ENCODE measurements at places on chromosomes 7 and 10.

- peaks cover 18% of the 10 kb centered on the region for H3K4me1 ChIP-seq
- no peaks in the 10 kb centered on the region for H3K27me3 ChIP-seq
- H3K36me3 ChIP-seq: peaks cover 6% of the 10 kb centered on the region
Measured at GRCh38 chr7:92751902-92752901, 84.2 kb downstream of the CDK6 start.

GRCh38 chr7:79403879-79404278, 49.6 kb downstream of the MAGI2 start:
- no peaks in the 10 kb centered on the region for H3K36me3 ChIP-seq
- H3K4me3 ChIP-seq: no peak overlapping the region
- H3K4me1 ChIP-seq: no peaks in the 10 kb centered on the region
- DNase-seq: no peak

- no peak overlapping the region for H3K27ac ChIP-seq
- no peaks in the 10 kb centered on the region for H3K36me3 ChIP-seq
- no peaks in the 10 kb centered on the region for H3K27me3 ChIP-seq
- H3K4me1 ChIP-seq: peaks cover 14% of the 10 kb centered on the region
Measured at GRCh38 chr7:29859104-29859503, 52.8 kb downstream of the WIPF3 start.

- peaks cover 8% of the 10 kb centered on the region for H3K36me3 ChIP-seq
- peaks cover 3% of the 10 kb centered on the region for H3K4me1 ChIP-seq
- DNase-seq: no peak
Measured at GRCh38 chr7:29502133-29502532, 61.5 kb upstream of the PRR15 start.

DNA sequence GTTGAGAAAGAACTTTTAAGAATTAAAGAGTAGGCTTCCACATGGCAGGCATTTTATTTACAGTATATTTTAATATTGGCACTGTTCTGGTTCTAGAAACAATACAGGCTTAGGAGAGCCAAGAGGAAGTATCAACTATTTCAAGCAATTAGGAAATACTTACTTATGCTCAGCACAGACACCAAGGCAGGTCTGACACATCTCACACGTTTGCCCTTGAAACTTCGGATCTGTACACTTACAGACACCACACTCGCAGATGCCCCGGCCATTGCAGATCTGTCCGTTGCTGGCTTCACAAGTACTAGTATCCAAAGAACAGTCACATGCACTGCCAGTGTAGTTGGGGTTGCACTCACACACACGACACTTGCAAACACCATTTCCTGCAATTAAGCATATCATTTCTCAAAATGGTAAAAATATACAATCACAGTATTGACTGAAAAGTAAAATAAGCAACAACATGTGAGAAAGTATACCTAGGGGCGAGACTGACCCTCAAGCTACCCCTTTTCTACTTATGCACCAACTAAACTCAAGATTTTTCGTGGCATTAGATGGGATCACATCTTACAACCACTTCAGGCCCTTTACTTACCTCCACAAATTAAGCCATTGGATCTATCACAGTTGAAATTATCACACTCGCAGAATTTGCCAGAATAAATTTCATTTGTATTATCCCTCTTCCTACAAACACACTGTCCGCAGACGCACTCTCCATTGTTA, 46.6 kb downstream of the ITGB1 start:
- H3K4me1 ChIP-seq: no peaks in the 10 kb centered on the region
- no peaks in the 10 kb centered on the region for H3K27me3 ChIP-seq
- H3K4me3 ChIP-seq: no peak overlapping the region
- peaks cover 57% of the 10 kb centered on the region for H3K36me3 ChIP-seq
- H3K27ac ChIP-seq: no peak overlapping the region

GRCh38 chr7:136062625-136063325, 85.6 kb upstream of the MTPN start:
- H3K27ac ChIP-seq: no peak overlapping the region
- H3K27me3 ChIP-seq: no peaks in the 10 kb centered on the region
- no peaks in the 10 kb centered on the region for H3K36me3 ChIP-seq
- H3K4me1 ChIP-seq: peaks cover 17% of the 10 kb centered on the region
- no peak overlapping the region for H3K4me3 ChIP-seq

- H3K27ac ChIP-seq: no peak overlapping the region
- H3K27me3 ChIP-seq: peaks cover 13% of the 10 kb centered on the region
- H3K4me1 ChIP-seq: peaks cover 1% of the 10 kb centered on the region
- DNase-seq: no peak
- H3K4me3 ChIP-seq: no peak overlapping the region
- no peaks in the 10 kb centered on the region for H3K36me3 ChIP-seq
Measured at GRCh38 chr10:126352453-126352852, 35.8 kb downstream of the ADAM12 start.

- no peak overlapping the region for H3K27ac ChIP-seq
- H3K4me3 ChIP-seq: no peak overlapping the region
- H3K27me3 ChIP-seq: peaks cover 53% of the 10 kb centered on the region
- H3K4me1 ChIP-seq: no peaks in the 10 kb centered on the region
Measured at GRCh38 chr10:129769381-129770116, 194.5 kb downstream of the EBF3 start.

DNA sequence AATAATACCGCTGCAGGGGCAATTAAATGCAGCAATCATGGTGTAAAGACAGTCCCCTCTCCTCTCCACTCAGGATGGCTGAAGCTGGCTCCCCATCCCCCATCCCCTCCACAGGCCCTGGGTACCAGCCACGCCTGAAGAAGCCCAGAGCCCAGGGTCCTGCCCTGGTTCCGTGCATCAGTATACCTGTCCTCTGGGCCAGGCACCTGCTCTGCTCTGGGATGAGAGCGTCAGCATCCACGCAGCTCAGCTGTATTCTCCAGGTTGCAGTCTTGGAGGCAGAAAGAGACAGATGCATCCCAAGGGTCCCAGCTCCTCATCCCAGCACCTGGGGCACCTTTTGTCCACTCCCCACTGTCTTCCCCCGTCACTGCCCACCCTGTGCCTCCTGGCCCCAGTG, 233.8 kb downstream of the TCERG1L start:
- peaks cover 13% of the 10 kb centered on the region for H3K27me3 ChIP-seq
- H3K27ac ChIP-seq: no peak overlapping the region
- no peaks in the 10 kb centered on the region for H3K36me3 ChIP-seq
- no peaks in the 10 kb centered on the region for H3K4me1 ChIP-seq
- no peak overlapping the region for H3K4me3 ChIP-seq
- no peak for DNase-seq

DNA sequence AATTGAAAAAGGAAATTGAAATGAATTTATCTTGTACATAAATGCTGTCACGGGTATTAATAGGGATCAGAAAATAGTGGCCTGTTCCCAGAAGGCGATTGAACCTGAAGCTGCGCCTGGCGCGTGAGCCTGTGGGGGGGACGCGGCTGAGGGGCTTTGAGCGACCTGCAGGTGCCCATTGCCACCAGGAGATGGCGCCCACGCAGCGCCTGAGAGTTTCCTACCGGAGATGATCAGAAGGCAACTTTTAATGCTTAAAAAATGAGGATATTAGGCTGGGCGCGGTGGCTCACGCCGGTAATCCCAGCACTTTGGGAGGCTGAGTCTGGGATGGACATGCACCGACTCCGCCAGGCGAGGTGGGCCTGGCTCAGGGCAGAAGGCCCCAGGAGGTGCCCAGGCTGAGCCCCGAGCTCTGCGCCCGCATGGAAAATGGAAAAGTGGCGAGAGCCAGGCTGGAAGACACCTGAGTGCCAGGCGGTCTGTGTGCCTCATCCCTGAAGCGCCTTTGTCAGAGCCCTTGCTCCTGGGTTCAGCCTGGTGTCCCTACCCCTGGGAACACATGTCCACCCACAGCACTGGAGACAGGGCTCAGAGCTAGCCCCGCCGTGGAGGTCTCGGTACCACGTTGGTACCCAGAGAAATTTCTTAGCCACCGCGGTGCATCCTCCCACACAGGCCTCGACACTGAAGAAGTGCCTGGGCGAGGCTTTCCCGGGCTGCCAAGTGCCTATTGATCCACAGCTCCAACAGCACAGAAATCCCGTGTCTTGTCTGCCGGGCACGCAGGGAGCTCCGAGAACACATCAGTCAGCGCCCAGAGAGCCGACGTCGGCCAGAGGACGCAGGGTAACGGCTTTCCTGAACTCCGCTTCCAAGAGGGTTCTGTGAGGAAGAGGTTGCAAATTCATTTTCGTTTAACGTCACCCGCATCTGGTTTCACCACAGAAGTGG, 117.4 kb downstream of the INPP5A start:
- no peak overlapping the region for H3K27ac ChIP-seq
- no peak overlapping the region for H3K4me3 ChIP-seq
- peak; percentile 69 for DNase-seq

- H3K27ac ChIP-seq: no peak overlapping the region
- no peaks in the 10 kb centered on the region for H3K4me1 ChIP-seq
- no peak overlapping the region for H3K4me3 ChIP-seq
- DNase-seq: no peak
- peaks cover 3% of the 10 kb centered on the region for H3K27me3 ChIP-seq
Measured at GRCh38 chr7:48337012-48337621, 165.9 kb downstream of the ABCA13 start.

DNA sequence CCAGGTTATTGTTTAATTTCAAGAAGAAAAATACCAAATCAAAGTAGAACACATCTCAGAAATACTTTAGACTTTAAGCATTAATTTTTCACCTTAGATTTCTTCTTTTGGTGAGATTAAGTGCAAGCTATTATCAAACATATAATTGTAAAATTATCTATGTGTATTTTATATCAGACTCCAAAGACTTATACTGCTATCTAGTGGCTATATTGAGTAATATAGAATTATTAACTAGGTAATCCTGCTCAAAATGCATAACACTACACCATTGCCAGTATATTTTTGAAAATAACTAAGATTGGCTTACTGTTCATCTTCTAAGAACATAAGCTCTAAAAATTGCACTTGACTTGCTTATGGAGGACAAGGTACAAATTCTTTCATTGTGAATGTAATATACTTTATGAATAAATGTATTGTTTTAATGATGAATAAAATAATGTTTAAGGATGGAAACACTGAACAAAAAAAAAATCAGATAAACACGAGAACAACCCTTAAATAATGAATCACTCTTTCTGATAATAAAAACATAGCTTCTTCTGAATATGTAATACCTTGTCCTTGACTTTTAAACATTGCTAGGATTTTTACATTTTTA, 86.7 kb upstream of the GNAI1 start:
- H3K4me3 ChIP-seq: no peak overlapping the region
- H3K27ac ChIP-seq: no peak overlapping the region
- H3K4me1 ChIP-seq: peaks cover under 1% of the 10 kb centered on the region
- no peak for DNase-seq
- no peaks in the 10 kb centered on the region for H3K36me3 ChIP-seq

Measured in progenitor cell of endocrine pancreas (in vitro differentiated cells).